Astrocyte (in vitro differentiated cells and primary cell): ENCODE measurements at places on chromosomes 7 and 10.
A peak's percentile ranks its signal among the peaks of the same experiment; 100 is the strongest.

DNA sequence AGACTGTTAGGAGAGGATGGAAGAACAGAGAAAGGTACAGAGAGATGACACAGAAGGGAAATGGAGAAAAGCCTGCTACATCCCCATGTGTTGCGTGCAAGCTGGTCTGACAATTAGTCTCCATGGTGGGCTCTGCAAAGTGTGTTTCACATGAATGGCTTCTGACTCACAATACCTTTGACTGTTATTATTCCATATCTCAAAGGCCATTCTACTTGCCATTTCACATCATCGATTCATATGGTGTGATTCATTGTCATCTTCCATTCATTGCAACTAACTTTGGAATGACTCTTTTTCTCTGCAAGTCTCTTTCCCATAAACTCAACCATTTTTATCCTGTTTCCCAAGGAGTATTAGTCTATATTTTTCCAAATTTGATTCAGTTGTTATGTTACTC lies 208.9 kb upstream of the INHBA start:
- H3K27ac ChIP-seq = peak overlapping the region; percentile 99
- H3K27me3 ChIP-seq = no peaks in the 10 kb centered on the region
- no peak overlapping the region for H3K4me3 ChIP-seq
- H3K4me1 ChIP-seq = peaks cover 38% of the 10 kb centered on the region
- peak; percentile 95 for DNase-seq

DNA sequence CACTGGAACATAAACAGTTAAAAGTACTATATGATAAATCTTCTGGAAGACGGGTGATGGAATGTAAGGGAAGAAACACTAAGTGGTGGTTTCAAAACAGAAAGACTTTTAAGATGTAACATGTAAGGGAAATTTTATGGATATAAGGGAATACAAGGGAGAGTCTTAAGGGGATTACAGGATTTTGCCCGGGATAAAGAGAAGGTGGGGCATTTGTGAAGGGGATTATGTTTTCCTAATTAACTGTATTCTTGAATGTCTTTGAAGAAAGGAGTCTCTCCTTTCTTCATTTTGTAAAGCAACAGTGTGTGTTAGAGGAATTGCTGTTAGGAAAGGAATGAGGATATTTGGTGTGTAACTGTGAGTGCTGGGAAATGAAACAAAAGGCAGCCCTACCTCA lies 745.2 kb downstream of the AUTS2 start:
- no peaks in the 10 kb centered on the region for H3K36me3 ChIP-seq
- H3K27me3 ChIP-seq = no peaks in the 10 kb centered on the region
- H3K4me3 ChIP-seq = no peak overlapping the region
- no peak for DNase-seq

GRCh38 chr10:123272171-123272570 lies 118.0 kb downstream of the BUB3 start:
- peaks cover 51% of the 10 kb centered on the region for H3K27me3 ChIP-seq
- peaks cover 11% of the 10 kb centered on the region for H3K4me1 ChIP-seq
- DNase-seq = no peak

DNA sequence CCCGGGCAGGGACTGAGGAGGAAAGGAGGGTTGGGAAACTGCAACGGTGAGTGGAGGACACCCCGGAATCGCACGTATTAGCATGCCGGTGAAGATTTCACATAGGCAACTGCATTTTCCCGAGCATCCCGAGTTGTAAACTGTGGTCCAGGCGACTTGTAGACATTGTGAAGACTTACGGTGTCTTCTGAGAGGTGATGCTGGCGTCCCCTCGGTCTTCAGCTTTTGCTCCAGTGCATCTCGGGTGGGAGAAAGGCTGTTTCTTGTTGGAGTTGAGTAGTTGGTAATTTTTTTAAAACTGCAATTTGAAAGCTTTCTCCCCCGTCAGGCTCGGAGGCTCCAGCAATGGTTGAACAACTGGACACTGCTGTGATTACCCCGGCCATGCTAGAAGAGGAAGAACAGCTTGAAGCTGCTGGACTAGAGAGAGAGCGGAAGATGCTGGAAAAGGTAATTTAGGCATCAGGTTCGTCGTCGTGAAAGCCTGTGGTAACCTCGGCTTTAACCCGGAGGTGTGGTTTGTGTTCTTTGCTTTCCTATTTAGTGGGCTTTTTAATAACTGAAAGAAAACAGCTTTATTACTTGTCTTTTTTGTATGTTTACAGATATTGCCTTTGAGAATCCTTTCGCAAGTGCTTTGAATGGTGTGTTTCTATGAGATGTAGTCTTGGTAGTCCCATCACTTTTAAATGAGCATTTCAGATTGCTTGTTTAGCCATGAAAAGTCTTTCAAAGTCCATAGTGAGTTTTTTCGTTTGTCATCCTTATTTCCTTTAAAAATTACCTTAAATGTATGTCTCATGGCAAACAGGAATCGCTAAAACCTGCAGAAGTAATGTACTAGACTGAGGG lies 687 bp downstream of the HELLS start:
- H3K4me1 ChIP-seq = no peaks in the 10 kb centered on the region
- peak; percentile 16 for DNase-seq
- peak overlapping the region; percentile 100 for H3K4me3 ChIP-seq
- peak overlapping the region; percentile 90 for H3K27ac ChIP-seq
- H3K36me3 ChIP-seq = no peaks in the 10 kb centered on the region

- DNase-seq = no peak
- no peaks in the 10 kb centered on the region for H3K36me3 ChIP-seq
- no peak overlapping the region for H3K27ac ChIP-seq
These were observed 80.0 kb upstream of the UNC5B start for GRCh38 chr10:71132321-71132810.

GRCh38 chr7:55087521-55087961 lies 68.7 kb downstream of the EGFR start:
- peaks cover 48% of the 10 kb centered on the region for H3K4me1 ChIP-seq
- H3K27ac ChIP-seq = peak overlapping the region; percentile 98
- H3K36me3 ChIP-seq = no peaks in the 10 kb centered on the region
- H3K4me3 ChIP-seq = peak overlapping the region; percentile 2

DNA sequence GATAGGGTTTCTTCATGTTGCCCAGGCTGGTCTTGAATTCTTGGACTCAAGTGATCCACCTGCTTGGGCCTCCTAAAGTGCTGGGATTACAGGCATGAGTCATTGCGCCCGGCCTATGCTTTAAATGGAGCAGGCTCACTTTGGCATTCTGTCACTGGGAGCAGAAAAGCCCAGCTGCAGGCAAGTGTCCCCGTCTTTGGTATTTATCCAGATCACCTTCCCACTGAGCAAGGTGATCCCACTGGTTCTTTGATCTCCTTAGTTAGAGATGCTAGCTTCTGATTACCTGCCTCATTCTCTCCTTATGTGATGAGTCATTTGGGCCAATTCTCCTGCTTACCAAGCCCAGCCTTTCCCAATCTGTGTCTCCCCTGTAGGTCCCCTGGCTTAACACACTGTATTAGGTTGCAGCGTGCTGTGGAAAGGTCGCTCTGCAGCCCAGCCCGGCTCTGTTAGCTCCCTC lies 39.3 kb downstream of the SPDYE5 start:
- no peak for DNase-seq
- no peaks in the 10 kb centered on the region for H3K27me3 ChIP-seq
- H3K4me1 ChIP-seq = peaks cover 16% of the 10 kb centered on the region

- H3K36me3 ChIP-seq = peaks cover 2% of the 10 kb centered on the region
- H3K27me3 ChIP-seq = no peaks in the 10 kb centered on the region
- peaks cover 5% of the 10 kb centered on the region for H3K4me1 ChIP-seq
- no peak overlapping the region for H3K27ac ChIP-seq
- DNase-seq = no peak
These were observed 45.4 kb downstream of the HSPA12A start for GRCh38 chr10:116696919-116697318.

DNA sequence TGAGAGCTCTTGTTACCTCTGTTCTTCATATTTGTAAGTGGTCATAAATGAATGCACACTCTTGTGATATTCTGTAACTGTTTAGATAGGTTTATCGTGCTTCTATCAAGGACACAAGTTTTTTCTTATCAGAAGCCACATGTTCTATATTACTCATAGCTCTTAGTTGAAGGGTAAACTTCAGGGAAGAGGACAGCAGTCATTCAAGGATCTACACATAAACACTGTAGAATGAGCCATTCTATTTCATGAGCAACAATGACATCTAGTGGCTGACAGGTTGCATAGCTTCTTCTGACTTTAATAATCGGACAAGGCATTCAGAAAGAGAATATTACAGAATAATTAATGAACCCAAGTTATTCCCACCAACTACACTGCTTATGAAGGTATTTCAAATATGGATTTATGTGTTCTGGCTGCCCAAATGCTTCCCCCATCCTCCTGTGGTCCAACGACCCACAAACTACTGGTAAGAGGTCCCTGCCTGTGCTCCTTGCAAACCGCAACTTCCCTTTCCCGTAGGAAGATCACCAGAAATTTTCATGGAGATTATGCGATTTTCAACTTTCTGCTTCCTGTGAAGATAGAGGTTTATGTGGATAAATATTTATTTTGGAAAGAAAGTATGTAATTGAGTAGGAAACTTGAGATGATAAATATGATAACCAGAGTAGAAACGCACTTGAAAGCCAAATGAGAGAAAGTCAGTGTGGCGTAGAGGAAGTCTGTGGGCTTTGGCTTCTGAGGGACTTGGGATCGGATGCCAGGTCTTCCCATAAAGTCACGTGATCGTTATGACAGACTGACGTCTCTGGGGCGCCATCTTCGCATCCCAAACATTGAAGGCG lies 16.8 kb upstream of the ABCB5 start:
- no peaks in the 10 kb centered on the region for H3K27me3 ChIP-seq
- H3K4me3 ChIP-seq = no peak overlapping the region
- H3K27ac ChIP-seq = peak overlapping the region; percentile 24
- peaks cover 18% of the 10 kb centered on the region for H3K4me1 ChIP-seq
- H3K36me3 ChIP-seq = no peaks in the 10 kb centered on the region
